ENCODE measurements at places on chromosomes 11 and 22.

DNA sequence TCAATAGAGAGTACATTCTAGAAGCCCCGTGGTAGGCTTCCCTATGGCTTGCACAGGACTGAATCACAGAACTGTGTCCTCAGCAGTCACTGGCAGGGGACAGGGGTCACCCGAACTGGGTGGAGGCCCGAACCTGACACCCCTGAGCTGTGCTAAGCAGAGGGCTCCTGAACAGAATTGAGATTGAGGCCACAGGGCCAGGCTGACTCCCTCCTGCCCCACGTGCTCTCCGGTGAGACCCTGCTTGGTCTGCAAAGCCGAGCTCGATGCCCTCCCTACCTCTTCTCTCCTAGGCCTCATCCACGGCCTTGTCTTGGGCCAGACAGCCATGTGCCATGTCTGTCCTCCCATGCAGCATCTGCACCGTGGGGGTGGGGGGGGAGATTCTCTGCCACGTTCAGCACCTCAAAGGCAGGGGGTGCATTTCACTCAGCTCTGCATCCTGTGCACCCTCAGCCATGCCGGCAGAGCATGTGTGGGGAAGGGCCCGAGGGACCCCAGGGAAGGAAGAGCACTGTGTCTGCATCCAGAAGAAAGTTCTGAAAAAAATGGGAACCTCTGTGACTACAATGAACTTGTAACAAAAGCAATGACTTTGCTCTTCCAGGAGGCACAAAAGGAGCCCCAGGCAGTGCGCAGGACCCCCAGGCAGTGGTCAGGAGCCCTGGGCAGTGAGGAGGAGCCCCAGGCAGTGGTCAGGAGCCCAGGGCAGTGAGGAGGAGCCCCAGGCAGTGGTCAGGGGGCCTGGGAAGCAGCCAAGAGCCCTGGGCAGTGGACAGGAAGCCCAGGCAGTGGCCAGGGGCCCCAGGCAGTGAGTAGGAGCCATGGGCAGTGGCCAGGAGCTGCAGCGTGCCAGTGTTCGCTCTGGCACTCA lies 76.7 kb upstream of the SEPTIN5 start:
- no peak for DNase-seq

DNA sequence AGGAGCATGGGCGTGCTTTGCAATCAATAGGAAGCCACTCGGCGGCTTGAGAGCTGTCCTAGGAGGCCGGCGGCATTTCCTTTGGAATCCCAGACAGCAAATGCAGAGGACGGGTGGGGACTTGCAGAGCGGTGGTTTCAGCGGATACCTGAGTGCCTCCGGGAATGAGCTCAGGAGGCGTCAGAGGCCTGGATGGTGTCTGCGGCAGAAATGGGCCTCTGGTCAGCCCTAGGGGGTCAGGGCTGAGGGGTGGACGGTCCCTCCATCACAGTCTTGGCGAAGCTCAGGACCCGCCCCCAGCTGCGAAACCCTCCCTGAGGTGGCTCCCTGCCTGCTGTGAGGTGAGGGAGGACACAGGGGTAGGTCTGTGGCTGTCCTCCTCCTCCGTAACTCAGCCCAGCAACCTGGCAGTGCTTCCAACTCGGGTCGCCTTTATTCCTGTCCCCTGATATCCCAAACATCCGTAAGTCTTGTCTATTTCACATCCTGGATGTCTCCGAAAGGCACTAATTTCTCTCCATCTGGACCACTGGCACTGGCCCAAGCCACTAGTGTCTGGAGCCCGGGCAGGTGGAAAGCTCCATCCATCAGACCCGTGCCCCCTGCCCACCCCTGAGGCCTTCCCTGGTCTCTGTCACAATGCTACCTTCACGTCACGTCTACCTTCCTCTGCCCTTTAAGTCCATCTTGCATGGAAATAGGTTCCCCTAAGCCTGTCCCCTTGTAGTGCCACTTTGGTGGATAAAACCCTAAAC lies 686.6 kb downstream of the BRD1 start:
- DNase-seq: no peak

DNA sequence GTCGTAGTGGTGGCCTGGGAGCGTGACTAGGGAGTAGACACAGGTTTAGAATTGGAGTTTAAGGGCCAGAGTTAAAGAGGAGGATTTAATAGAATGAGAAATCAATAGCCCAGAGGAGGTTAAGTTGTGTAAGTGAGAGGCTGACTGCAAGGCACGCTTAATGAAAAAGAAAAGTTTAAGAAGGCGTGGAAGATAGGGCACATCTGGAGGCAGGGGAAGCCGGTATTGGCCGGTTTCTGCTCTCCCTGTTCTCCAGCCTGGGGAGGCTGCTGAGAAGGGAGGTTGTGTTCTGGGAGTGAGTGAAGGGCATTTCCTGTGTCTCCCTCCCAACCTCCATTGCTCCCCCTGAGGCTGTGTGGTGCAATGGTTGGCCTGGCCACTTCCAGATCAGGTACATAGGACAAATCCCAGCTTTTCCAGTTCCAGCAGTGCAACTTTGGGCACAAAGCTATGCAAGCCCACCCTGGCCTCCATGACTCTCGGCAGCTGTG lies 6.3 kb downstream of the GRIK4 start:
- no peak for DNase-seq

- DNase-seq: no peak
Measured at GRCh38 chr11:130223291-130223971, 63.8 kb downstream of the ST14 start.

GRCh38 chr11:64233913-64234586 lies at the start of gene VEGFB:
VEGFB (plus strand) TSS chr11:64234584; CDS start chr11:64234834, 250 bp downstream.
- DNase-seq: no peak

GRCh38 chr11:75735181-75735845 lies 17.7 kb downstream of the MOGAT2 start:
- no peak for DNase-seq

- no peak for DNase-seq
Measured at GRCh38 chr11:10793470-10794255, 15.1 kb downstream of the EIF4G2 start.

DNA sequence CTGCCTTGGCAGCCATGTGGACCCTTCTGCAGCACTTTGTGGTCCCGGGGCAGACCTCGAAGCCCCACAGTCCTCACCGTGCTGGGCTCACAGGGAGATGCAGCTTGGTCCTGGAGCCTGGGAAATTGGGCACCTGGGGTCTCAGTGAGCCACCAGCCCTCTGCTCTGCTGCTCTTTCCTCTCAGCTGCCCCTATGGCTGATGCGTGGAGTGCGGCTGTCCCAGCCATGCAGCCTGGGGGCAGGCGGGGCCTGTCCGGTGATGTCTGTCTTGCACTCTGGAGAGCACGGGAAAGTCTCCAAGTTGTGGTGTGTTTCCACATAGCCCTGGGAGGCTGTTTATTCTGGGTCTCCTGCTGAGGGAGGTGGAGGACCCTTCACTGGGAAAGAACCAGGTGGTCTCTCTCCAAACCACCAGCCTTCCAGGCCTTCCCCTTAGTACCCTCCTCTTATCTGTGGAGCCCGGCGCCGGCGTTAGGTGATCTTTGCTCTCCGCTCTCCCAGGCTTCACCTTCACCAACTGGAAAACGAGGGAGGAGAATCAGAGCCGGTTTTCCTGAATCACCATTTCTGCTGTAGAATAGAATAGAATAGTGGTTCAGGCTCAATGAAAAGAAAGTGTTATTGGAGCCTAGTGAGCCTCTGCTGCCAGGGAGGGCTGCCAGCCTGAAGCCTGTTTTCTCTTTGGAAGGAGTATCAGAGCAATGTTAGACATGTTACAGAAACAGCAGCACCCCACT lies 41.2 kb upstream of the GRAMD4 start:
- DNase-seq: no peak

DNA sequence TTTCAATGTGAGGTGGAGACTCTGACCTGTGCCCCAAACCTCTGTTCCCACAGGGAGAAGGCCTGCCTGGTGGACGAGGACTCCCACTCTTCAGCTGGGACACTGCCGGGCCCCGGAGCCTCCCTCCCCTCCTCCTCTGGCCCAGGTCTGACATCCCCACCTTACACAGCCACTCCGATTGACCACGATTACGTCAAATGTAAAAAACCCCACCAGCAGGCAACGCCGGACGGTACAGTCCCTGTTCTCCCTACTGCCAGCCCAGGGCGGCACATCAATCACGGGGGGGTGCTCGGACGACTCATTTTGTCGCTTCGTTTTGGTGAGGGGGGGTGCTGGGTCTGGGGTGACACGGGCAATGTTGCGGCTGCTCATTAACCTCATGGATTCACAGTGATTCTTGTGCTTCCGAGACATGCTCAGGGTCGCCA lies 83.3 kb upstream of the SUSD2 start:
- DNase-seq: no peak

DNA sequence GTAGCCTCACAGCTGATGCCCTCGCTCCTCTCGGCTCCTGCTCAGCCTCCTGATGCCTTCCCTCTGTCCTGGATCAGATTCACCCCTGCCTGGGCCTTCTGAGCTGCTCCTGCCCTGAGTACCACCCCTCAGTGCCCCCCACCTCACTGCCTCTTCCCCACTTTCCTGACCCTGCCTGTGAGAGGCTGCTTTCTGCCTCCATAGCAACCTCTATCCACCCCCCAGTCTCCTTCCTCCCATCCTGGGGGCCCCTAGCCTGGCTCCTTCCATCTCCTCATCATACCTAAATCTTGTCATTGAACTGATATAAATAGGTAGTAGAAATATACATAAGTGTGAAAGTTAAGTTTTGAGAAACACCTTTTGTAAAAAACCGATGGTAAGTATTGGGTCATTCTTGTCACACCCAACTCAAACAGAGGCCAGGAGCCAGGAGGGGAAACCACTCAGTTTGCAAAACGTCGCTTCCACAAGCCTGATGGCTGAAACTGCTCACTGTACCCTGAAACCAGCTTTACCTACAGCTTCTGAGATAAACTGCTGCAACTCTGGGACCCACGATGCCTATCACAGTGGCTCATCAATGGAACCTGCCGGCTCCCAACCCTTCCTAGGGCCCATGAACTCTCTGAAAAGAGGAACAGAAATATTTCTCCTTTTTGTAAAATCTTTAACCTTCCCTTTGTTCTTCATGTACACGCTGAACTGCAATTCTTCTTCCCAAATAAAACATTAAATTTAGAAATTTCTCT lies 4.8 kb upstream of the APOBEC3H start:
- no peak for DNase-seq

- no peak for DNase-seq
Measured at GRCh38 chr11:72668629-72669347, 5.4 kb downstream of the PDE2A start.

- DNase-seq: no peak
Measured at GRCh38 chr11:61080526-61080925, 21.8 kb upstream of the CD5 start.

GRCh38 chr11:125784678-125785077 lies 3.2 kb upstream of the PATE3 start:
- DNase-seq: no peak

DNA sequence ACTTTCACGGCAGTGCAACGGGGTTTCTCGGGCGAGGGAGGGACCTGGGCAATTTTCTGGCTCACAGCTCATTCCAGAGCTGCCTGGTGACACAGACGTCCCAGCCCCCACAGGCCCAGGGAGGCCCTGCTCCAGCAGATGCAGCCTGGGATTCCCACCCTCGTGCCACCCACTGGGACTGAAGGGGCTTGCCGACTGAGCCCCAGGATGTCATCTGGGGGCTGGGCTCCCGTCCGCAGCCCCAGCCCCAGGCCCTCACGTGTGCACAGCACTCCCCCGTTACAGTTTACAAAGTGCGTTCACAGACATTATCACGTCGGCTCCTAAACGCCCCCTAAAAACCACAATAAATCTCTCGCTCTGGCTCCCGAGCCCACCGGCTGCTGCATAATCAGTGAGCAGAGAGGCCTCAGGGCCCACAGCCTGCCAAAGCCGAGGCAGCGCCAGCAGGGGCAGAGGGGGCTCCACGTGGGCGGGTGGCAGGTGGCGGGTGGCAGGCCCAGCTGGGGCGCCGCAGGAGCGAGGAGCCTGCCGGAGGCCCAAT lies 76.9 kb upstream of the TCF20 start:
- no peak for DNase-seq

DNA sequence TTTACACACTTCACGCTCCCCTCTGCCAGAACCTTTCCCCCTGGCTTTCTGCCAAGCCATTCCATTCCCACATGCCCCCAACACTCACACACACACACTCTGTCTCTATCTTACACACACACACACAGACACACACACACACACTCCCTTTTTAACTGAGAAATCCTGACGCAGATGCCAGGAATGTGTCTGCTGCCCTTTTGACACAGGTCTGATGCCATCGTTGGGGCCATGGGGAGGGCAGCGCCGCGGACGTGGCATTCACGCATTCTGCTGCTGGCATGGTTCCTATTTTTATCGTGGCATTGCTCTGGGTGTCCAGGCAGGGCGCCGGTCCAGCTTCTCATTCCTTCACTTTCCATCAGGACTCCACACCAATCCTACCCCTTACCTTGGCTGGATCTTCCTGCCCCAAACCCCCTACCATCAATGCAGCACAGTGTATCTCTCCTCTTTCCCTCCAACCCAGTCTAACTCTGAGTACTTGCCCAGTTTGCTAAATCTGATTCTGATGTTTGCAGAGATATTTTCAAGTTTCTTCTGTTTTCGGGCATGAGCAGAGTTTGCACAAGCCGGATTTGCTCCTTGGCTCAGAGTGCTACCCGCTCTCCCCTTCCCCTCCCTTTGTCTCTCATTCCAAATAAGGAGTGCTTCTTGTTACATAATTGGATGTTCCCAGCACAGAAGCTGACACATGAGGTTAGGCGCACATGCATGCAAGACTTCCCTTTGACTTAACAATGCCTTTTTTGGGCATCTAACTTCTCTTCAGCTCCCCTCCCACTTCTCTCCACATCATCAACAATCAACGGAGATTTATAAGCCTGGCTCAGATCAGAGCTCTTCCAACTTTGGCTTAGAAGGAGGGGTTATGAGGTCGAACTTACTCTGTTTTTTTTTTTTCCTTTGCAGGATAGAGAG lies 18.8 kb downstream of the SNX19 start:
- DNase-seq: no peak

DNA sequence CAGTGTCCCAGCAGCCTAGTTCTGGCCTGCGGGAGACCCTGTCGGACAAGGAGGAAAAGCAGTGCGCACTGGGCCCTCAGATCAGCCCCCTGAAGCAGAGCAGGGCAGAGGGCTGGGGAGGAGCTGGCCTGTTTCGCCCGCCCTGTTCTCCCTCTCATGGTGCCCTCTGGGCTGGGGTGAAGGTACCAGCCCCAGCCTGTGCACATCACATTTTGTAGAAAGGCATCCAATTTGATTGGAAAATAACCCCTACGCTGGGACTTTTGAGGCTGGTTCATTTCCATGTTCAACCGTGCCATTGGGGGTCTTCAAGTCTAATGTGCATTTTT lies 832 bp upstream of the NAP1L4 start:
- no peak for DNase-seq

- DNase-seq: no peak
Measured at GRCh38 chr22:28771195-28771791, 1.2 kb upstream of the CCDC117 start.

- no peak for DNase-seq
Measured at GRCh38 chr11:6608726-6609501, 3.1 kb downstream of the TAF10 start.

- DNase-seq: no peak
Measured at GRCh38 chr22:48424201-48424627, 1403.5 kb downstream of the BRD1 start.

DNA sequence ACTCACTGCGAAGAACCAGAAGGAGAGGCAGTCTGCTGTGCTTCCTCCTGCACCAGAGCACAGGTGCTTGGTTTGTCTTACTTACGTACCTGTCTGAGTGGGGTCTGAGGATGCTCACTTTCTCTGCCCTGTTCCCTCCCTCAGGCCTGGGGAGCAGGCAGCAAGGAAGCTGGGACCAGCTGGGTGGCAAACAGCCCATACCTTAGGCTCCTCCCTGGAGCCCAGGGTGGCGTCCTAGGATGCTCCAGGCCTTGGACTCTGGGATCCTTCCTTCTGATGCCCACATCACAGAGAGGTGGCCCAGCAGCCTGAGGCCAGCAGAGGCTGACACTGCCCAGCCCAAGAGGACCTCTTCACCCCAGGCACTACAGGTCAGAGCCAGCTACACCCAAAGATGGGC lies 593.2 kb downstream of the BRD1 start:
- DNase-seq: no peak

All from HEK293T (cell line).